ENCODE measurements at places on chromosomes 1 and 21. TPM values are rescaled to one million over a fixed set of nuclear protein-coding genes. Genes with fewer than 3 reads are reported as not detected.

Gene FMOD
- total RNA-seq, result 1.9 TPM

Gene DNAH14
- 0.57 TPM for total RNA-seq

Gene NBPF4
- not detected for total RNA-seq

Gene TMEM51
- 0.14 TPM for total RNA-seq

DNA sequence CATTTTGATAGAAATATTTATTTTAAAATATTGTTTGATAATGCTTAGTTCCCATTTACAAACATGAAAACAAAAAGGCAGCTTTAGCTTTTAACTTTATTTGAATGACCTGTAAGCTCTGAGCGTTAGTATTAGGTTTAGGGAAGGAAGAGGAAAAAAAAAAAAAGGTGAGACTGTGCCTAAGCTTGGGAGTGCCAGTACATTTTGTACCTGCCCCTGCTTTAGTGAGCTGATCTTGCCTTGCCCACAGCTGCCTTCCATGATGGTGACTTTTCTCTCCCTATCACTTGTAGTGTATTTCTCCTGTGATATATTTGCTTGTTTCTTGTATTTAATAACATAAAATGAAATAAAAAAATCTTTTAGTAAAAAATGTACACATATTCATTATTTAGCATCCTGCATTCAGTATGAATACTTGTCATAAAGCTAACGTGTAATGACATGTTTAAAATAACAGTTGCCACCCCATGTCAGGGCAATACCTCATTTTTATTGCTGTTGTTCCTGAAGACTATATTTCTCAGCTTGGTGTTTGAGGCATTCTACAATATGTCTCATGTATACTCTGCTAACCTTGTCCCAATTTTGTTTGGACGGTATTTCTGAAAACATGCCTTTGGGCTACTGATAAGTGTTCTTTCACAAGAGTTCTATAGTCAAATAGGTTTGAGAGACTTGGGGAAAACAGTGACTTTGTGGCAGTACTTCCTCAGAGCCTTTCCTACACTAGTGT is 76.3 kb downstream of the NEK7 start:
- DNase-seq, result no peak

- no peak for DNase-seq
Measured at GRCh38 chr1:44507490-44508396, 102.7 kb downstream of the RNF220 start.

DNA sequence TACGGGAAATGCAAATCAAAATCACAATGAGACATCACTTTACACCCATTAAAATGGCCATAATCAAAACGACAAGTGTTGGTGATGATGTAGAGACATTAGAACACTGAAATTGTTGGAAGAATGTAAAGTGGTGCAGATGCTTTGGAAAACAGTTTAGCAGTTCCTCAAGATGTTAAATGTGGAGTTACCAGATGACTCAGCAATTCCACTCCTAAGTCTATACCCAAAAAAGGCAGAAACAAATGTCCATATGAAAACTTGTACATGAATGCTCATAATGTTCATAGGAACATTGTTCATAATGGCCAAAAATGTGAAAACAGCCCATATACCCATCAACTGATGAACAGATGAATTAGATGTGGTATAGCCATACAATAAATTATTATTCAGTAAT is 267.4 kb downstream of the KCNH1 start:
- DNase-seq, result no peak

GRCh38 chr21:40011371-40011770 is 144.1 kb downstream of the PCP4 start:
- DNase-seq, result no peak

GRCh38 chr21:32181457-32181856 is 97.4 kb downstream of the MIS18A start:
- peak; percentile 19 for DNase-seq

Data from activated CD4-positive, alpha-beta T cell treated with anti-CD3 and anti-CD28 coated beads, Interleukin-2, amount 10 ng/mL, durations not matched to agents 24 days and 14 days (primary cell).